ENCODE measurements at places on chromosomes 11 and 22. TPM values are rescaled to one million over a fixed set of nuclear protein-coding genes. Genes with fewer than 3 reads are reported as not detected.

TBX1 gene
- total RNA-seq, result not detected

GRCh38 chr11:126165757-126166156 lies 45.7 kb downstream of the RPUSD4 start:
- no peak for DNase-seq

DNA sequence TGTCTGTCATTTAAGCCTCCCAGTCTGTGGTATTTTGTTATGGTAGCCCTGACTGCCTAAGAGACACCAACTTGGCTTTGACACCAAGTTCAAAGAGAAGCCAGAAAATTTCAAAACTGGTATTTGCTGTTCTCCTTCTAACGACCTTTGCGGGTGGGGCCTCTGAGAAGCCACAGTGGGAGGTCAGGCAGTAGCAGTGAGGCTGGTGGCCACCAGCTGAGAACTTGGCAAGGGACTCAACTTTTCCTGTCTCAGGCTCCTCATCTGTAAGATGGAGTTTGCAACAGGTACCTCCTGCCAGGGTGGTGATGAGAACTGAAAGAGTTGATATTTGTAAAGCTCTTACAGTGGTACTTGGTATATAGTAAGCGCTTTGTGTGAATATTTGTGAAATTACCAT lies 183.4 kb downstream of the BCR start:
- no peak for DNase-seq

DNA sequence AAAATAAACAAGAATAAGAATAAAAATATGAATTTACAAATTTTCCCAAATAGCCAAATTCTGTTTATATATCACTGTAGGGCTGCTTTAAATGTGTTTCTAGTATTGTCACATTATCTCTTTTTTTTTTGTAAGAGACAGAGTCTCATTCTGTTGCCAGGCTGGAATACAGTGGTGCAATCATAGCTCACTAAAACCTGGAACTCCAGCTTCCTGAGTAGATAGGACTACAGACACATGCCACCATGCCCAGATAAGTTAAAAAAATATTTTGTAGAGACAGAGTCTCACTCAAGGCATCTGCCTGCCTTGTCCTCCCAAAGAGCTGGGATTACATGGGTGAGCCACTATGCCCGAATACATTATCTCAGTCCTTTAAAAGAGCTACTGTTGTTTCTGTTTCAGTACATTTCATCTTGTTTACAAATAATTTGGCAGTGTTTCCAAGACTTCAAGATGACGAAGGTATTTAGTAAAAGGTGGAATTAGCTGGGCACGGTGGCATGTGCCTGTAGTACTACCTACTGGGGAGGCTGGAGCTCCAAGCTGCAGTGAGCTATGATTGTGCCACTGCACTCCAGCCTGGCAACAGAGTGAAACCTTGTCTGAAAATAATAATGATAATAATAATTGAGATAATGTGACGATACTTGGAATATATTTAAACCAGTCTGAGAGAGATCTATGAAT lies 6.0 kb downstream of the FOLH1 start:
- no peak for DNase-seq

RASSF10 gene
- total RNA-seq, result not detected

ANKK1 gene
- total RNA-seq, result 1.3 TPM

DNA sequence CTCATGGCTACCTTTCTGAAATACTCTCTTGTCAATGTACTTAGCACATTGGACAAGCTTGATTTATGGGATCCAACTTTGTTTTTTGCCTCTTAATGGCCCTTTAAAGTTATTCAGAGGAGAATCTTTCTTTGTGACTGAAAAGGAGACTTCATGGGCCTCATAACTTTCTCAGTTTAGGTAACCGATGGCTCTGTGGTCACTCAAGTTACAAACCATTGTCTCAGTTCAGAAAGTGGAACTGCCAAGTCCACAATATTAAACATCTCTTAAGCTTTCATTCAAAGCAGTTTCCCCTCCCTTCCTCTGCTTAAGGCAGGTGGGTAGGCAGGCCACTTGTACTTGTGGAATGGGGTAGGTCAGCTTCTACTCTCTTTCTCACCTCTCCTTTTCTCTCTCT lies 12.3 kb upstream of the ARL14EP start:
- DNase-seq, result no peak

DNA sequence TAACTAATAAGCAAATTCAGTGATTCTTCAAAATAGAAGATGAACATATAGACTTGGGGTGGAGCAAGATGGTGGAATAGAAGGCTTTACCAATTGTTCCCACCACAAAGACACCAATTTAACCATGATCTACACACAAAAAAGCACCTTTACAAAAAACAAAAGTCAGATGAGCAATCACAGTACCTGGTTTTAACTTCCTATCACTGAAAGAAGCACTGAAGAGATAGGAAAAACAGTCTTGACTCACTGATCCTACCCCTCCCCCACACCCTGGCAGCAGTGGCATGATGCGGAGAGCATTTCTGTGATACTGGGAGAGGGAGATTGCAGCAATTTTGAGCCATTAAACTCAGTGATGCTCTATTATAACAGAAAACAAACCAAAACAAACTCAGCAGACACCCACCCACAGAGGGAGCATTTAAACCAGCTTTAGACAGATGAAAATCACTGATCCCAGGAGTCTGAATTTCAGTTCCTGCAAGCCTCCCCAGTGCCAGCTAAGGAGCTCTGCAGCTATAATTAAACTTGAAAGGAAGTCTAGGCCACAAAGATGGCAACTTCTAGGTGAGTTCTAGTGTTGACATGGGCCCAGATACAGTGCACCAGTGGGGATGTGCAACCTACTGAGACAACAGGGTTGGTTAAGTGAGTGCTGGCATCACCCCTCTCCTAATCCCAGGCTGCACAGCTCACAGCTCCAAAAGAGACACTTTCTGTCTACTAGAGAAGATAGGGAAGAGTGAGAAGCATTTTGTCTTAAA lies 161.8 kb upstream of the GRIA4 start:
- DNase-seq, result no peak

RASSF7 gene
- total RNA-seq, result 13.3 TPM

- peak; percentile 61 for DNase-seq
These were observed 646 bp upstream of the PATZ1 start for GRCh38 chr22:31346733-31347250.

GRCh38 chr22:20579273-20580120 lies 72.1 kb downstream of the MED15 start:
- DNase-seq, result no peak

DNA sequence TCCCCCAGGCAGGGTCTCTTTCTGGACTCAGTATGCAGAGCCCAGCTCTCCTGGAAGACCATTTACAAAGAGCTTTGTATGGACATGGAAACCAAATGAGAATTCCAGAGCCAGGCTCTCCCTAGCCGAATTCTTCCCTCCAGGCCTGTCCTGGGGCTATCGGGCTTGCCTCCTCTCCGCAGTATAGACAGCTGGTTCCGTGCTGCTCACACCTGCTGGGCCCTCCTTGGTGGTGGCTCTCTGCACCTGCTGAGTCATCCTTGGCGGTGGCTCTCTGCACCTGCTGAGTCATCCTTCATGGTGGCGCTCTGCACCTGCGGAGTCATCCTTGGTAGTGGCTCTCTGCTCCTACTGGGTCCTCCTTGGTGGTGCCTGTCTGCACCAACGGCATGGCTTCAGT lies 743.5 kb downstream of the BRD1 start:
- no peak for DNase-seq

DNA sequence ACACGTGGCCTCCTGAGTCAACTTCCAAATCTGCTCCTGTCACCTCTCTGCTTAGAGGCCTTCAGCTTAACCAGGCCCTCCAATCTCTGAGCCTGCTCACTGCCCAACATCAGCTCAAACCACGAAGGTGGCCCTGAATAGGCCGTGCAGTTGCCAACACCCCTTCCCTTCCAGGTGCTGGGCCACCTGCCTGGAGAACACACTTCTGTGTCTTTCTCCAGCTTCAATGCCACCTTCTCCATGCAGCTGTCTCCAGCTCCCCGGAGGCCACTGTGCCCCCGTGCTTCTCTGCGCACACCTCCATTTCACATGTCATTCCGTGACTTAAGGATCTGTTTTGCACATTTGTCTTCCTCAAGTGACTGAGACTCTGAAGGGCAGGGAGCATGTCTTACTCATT lies 5.3 kb downstream of the RELA start:
- no peak for DNase-seq

DNA sequence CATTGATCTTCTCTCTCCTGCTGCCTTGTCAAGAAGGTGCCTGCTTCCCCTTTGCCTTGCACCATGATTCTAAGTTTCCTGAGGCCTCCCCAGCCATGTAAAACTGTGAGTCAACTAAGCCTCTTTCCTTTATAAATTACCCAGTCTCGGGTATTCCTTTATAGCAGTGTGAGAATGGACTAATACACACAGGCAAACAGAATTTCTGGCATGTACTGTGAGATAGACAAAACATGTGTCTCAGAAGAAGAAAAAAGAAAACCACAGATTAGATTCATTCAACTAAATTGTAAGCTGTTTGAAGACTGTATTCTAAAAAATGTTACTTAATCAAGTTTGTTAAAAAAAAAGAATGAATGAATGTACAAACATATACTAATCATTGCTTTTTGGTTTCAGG lies 1.5 kb upstream of the MMP20 start:
- no peak for DNase-seq

DNA sequence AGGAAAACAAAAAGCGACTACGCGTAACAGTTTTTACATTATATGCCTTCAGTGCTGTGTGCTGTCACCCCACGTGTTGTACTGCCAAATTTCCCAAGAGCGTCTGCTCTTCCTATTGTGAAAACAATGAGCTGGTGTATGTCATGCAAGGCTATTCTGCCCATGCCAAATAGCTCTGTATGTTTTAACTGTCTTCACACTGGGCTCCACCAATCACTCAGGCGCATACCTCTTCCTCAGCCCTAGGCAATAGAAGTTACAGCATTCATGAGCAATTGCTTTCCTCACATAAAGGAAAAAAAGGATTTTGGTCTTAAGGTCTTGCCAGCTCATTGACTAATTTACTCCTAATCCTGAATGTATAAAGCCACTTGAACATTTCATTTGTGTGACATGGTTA lies 606.8 kb downstream of the NTM start:
- peak; percentile 40 for DNase-seq

DNA sequence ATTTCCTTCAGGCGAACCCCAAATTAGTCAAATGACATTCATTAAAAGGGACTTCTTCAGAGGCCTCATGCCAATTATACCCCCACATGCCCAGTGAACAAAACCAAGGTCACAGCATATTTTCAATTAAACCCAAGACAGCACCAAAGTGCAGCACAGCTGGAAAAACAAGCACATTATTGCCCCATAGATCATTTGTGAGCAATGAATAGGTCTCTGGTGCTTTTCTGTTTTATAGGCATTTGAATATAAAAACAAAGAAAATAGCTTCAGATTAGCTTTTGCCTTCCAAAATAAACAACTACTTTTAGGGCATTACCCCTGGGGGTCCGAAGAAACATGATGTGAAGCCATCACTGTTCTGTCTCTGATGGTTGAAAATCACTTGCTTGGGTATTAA lies 1319.9 kb downstream of the LRRC4C start:
- DNase-seq, result no peak
